Gastrocnemius medialis (tissue), 4 donors: ENCODE measurements at places on chromosomes 13 and 19. TPM values are rescaled to one million over a fixed set of nuclear protein-coding genes. Genes with fewer than 3 reads are reported as not detected.
A peak's percentile ranks its signal among the peaks of the same experiment; 100 is the strongest.

Gene TNNT1
- total RNA-seq, result 2,342 TPM

Gene ZNF490
- 3.2 TPM for total RNA-seq

Gene ZNF581
- 17.3 TPM for total RNA-seq

Gene LRRC4B
- not detected for total RNA-seq

Gene APOC4
- total RNA-seq, result not detected

Gene MCF2L
- total RNA-seq, result 16.1 TPM

Gene PSG2
- total RNA-seq, result not detected

Gene PNMA8B
- 0.18 TPM for total RNA-seq

Gene NCCRP1
- not detected for total RNA-seq

Gene FAM83E
- not detected for total RNA-seq

DNA sequence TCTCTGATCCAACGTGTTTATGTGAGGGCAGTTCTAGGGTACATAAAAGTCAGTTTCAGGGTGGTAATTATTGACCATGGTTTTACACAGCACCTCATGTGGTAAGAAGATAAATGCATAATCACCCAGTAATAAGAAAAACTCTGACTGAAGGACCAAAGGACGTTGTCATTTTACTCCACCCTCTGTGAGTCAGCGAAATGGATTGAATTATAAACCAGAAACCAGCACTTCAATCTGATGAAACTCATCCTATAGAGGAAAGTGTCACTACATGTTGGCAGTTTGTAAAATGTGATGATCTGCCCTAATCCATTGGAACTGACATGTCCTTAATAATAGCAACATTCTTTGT lies 406.8 kb downstream of the KLF5 start:
- DNase-seq, result no peak

- no peak for DNase-seq
These were observed 15.1 kb upstream of the N4BP2L2 start for GRCh38 chr13:32553720-32554119.

DNA sequence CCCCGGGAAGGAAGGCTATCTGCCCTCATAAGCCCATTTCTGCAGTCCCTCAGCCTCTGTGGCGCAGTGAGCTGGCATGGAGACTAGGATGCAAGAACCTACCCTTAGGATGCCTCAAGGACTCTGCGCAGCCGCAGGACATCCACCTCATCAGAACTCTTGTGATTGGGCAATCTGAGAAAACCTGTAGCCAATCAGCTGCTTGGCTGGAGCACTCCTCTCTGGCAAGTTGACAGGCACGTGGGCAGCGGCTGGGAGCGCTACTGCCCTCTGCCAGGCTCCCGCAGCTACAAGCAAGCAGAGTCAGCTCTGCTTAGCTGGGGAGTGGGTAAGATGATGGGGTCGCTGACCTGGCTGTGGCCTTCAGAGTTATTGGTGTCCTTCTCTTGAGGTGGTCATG lies 1.5 kb upstream of the ECSIT start:
- DNase-seq, result peak; percentile 45

GRCh38 chr19:34309368-34310138 lies 55.2 kb downstream of the GARRE1 start:
- DNase-seq, result no peak

DNA sequence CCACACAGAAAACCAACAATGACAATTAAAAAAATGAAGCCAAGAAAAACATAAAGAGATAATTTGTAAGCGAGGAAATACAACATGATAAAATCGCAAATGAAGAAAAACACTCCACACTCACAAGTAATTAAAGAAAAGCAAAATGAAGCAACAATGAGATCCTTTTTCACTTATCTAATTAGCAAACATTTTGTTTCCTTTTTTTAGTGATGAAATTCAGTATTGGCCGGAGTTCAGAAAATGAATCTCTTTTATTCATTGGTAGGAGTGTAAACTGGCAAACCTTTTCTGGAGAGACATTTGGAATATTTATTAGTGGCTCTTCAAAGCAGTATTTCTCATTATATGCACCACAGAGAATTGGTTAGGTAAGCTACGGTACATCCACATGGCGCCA lies 70.6 kb upstream of the POMP start:
- DNase-seq, result no peak

- no peak for DNase-seq
These were observed 604.4 kb upstream of the SPRY2 start for GRCh38 chr13:80945328-80945727.

DNA sequence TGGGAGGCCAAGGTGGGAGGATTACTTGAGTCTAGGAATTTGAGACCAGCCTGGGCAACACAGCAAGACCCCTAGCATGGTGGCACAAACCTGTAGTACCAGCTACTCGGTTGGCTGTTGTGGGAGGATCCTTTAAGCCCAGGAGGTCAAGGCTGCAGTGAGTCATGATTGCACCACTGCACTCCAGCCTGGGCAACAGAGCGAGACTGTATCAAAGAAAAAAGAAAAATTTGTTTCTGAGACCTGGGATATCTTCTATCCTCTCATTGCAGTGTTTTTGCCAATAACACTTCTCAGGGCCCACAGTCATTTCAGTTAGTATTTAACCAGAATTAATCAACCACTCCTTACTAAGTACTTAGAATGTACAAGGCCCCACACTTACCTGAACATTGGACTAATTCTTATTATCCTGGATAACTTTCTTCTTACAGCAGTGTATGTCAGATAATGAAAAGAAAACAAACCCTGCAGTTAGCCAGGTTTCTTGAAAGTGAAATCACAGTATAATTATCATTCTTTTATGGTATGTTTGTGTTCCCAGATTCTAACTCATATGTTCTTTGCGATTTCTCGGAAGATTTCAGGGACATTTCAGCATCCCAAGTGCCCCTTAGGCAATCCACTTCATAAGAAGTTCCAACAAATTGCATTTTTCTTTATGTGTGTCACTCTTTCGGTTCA lies 75.6 kb upstream of the KLF5 start:
- no peak for DNase-seq

- no peak for DNase-seq
These were observed 10.5 kb downstream of the ZIC2 start for GRCh38 chr13:99991828-99992775.

DNA sequence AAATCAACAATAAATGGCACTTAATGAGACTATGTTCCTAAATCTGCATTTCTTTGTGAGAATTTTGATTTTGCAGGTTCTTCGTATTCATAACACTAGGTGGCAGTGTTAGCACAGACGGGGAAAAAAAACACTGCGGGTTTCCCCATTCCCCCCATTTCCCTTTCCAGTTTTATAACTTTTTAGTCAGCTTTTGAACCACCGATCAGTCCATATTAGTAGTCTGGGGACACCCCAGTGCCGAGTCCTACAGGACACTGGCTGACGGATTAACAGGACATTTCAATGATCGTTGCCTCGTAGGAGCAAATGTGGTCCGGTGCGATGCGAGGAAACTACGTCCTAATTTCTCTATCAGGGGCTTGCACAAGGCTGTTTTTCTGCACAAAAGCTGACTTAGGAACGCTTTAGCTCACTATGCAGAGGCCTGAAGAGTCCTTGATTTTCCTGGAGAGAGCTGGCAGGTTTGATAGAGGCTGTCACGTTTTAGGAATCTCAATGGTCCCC lies 234.3 kb downstream of the LMO7 start:
- no peak for DNase-seq

- DNase-seq, result no peak
These were observed 22.8 kb upstream of the NDUFS7 start for GRCh38 chr19:1360818-1361461.

- DNase-seq, result no peak
These were observed 112.9 kb downstream of the IRS2 start for GRCh38 chr13:109673477-109673876.

DNA sequence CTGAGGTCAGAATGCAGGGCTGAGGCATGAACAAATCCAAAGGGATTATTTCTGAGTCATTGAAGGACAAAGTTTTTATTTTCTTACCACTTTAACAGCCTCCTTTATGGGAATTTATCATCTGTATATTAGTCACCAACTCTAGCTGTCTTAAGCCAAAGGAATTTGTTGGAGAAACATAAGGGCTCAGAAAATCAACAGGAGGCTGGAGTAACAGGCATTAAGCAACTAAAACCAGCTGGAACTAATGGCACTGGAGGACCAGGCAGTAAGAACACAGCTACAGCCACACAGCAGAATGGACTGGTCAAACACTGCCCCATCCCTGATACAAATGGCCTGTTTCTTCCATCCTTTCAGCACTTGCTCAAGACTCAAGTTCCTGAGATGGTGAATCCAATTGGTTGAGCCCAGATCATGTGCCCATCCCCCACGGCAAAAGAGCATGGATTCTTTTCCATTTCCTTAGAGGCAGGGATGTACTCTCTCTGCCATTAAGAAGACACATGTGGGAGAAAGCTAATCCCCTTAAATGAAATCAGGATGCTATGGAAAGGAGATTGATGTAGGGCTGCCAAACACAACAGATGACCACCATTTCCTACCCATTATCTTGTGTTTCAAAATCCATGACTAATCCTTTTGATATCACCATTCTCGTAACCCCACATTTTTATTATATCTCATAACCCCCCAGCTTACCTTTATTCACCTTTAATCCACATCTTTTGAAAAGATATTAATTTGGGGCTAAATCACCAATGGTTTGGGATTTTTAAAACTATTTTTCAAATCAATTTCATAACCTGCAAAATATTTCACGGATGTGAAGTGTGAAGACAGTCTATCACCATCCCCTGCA lies 157.0 kb upstream of the FNDC3A start:
- DNase-seq, result no peak

DNA sequence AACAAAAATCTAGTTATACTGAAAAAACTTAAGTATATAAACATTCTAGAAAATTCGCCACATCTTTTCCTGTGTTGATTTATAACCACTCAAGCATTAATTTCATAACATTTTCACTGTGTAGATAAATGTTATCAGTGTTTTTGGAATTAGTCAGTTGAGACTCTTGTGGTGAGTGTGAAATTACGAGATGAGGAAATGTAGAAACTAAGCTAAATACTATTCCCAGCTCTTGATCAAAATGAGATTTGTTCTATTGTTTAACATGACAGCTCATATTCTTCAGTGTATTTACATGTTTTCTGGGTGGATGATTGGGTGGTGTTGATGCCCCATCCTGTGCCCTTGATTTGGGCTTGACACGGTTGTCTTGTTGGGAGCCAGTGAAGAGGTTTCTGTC lies 406.8 kb downstream of the DACH1 start:
- DNase-seq, result no peak

- no peak for DNase-seq
These were observed 395.7 kb downstream of the SLITRK5 start for GRCh38 chr13:88066847-88067246.

DNA sequence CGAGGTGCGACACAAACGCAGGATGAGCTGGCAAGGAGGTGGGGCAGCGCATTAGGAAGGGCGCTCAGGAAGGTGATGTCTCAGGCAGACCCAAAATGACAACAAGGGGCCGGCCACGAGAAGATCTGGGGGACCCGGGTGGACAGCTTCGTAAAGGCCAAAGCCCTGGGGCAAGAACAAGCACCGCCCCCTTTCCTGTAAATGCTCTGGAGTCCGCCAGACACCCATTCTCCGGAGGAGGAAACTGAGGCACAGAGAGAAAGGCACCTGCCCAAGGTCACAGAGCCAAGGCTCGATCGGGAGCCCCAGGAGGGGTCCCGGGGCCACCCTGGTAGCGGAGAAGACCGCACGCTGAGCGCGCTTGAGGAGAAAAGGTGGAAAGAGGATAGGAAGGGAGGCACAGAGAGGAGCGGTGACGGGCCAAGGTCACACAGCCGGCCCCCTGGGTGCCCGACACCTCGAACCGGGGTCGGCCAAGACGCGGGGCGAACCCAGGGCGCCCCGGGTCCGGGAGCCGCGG lies 571 bp downstream of the SAFB2 start:
- no peak for DNase-seq

DNA sequence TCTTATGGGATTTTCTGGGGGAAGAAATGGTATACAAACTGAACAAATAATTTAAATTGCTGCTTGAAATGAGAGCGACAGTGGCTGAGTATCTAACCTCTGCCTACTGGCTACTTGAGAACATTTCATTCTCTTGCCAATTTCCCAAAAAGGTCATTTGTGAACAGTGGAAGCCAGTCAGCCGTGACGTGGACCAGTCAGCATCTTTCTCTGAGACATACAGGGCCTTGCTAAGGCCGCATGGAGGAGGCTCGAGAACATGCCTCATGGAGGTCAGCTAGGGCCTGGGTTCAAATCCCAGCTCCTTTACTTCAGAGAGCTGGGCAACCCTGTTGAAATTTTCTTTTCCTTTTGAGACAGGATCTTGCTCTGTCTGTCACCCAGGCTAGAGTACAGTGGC lies 20.3 kb downstream of the ZC3H4 start:
- no peak for DNase-seq

- DNase-seq, result no peak
These were observed at the start of gene PODNL1 for GRCh38 chr19:13938301-13939064. Gene PODNL1 (minus strand): TSS chr19:13938417. CDS start chr19:13938181, 236 bp downstream.

DNA sequence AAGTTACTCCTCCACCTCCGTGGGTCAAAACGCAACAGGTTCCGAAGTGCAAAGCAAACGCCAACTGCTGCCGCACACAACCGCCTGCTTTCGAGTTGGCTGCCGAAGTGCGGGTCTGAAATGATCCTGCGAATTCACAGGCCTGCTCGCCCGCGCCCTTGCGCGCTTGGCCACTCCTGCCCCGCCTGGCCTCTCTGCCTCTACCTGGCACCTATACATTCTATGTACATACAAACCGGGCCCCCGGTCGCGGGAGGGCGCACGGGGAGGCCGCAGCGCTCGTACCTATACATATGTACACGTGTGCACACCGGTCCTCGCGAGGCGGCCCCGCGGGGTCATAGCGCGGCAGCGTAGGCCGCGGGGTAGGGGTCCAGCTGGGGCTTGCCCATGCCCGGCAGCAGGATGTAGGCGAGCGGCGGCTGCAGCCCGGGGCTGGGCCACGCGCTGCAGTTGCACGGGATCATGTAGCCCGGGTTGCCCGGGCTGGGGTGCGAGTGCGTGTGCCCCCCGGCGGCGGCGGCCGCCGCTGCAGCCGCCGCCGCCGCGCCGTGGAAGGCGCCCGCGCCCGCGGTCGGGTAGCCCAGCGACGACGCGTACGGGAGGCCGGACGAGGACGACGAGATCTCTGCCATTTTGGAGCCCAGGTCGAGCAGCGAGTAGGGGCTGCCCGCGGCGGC lies 1.3 kb downstream of the SOX21 start:
- DNase-seq, result no peak

DNA sequence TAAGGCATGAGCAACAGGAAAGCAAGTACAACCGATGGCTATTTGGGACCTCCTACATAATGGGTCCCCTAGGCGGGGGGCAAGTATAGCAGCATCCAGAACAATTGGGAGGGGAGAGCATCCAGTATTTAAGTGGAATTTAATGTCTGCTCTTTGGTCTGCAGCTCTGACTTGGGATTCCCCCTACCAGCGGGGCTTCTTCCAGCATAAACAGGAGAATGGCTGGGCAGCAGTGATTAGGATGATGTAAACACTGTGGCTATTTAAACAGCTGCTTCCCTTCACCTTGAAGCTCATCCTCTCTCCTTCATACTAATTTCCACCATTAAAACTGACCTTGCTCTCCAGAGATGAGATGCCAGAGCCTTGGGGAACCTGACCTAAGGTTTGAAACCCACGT lies 73.9 kb upstream of the OXGR1 start:
- no peak for DNase-seq

GRCh38 chr13:74487091-74487722 lies 353.0 kb upstream of the KLF12 start:
- DNase-seq, result no peak

- DNase-seq, result no peak
These were observed 277 bp downstream of the GIPC1 start for GRCh38 chr19:14495672-14496028.
